ENCODE measurements at places on chromosomes 3 and 15. TPM values are rescaled to one million over a fixed set of nuclear protein-coding genes. Genes with fewer than 3 reads are reported as not detected.

The FGF12 gene
- total RNA-seq, result not detected

The IMPG2 gene
- total RNA-seq, result 2.6 TPM

The SAMD7 gene
- not detected for total RNA-seq

The LRTM1 gene
- not detected for total RNA-seq

The GOLGA6A gene
- total RNA-seq, result not detected

DNA sequence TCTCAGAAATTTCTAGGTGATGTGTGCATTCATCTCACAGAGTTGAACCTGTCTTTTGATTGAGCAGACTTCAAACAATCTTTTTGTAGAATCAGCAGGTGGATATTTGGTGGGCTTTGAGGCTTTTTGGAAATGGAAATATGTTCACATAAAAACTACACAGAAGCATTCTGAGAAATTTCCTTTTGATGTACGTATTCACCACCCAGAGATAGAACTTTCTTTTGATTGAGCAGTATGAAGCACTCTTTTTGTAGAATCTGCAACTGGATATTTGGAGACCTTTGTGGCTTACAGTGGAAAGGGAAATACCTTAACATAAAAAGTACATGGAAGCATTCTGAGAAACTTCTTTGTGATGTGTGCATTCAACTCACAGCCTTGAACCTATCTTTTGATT lies 3515.0 kb downstream of the GOLGA6L6 start:
- no peak for DNase-seq

DNA sequence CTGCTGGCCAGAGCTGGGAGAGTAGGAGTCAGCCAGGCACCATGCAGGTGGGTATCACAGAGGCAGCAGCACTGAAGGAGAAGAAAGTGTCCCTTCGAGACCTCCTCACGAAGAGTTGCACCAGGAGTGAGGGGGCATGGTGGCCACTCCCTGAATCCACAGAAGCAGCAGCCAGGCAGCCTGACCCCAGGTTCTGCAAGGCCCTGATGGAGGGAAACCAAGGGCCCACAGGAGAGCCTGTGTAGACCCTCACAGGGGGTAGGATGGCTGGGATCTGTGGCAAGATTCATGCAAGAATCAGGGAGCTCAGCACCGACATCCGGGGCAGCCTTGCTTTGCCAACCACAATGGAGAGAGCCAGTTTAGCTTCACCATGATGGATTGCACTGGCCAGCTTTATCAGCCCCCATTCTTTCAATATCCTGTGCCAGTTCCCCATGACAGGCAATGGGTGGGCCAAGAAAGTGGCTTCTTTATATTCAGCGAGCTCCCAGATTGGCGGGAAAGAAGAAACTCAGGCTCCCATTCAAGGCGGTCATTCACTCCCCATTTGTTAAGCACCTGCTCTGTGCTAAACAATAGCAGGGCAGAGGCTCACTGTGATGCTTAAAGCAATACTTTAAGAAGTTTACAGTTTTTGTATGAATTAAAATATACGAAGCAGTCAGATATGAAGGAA lies 33.5 kb upstream of the TBC1D21 start:
- DNase-seq, result no peak

DNA sequence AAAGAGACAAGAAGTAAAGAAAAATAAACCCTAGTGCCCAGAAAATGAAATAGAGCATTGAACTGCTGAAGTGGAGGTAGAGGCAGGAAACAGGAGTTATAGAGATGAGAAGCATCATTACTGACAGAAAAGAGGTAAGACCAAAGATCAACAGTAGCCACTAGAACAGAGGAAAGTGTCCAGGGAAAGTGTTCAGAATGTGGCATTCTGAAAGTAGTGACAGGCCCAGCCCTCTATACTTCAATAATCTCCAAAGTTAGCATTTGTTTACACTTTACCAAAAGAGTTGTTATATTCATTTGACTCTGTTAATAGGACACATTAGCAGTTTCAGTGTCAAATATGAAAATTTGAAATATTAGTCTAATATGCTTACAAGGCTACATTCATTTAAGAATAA lies 727.1 kb upstream of the NECTIN3 start:
- DNase-seq, result no peak

DNA sequence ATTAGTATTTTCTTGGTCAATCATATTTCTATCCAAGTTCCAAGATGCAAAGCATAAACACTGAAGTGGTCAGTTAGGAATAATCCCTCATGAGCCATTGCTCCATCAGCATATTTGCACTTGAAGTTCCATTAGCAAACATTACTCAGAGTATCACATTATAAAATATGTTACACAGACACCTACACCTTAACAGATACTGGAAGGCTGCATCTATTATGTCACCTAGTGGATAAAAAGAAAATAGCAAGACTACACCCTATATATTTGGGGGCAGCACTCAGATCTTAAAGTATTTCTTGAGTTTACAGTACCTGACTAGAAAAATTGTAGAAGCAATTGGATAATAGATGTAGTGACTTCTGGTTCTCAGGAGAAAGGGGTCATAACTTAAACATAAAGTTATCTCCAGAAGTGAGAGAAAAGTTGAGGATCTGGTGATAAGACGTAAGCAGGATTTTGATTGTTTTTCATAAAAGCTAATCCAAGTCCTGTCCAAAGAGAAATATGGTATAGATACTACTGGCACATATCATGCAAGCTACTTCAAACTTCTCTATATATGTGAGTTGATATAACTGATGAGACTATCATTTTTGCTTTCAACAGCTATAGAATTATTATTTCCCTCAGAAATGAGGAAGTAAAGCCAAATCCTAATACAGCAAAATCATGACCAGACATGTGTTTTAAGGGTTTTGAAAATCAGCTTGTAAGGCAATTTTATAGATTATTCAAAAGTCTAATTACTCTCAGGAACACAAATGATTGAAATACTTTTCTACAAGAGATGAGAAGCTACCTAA lies 422.2 kb downstream of the GBE1 start:
- DNase-seq, result no peak

- no peak for DNase-seq
These were observed 132.5 kb downstream of the DOCK3 start for GRCh38 chr3:50807266-50807665.

DNA sequence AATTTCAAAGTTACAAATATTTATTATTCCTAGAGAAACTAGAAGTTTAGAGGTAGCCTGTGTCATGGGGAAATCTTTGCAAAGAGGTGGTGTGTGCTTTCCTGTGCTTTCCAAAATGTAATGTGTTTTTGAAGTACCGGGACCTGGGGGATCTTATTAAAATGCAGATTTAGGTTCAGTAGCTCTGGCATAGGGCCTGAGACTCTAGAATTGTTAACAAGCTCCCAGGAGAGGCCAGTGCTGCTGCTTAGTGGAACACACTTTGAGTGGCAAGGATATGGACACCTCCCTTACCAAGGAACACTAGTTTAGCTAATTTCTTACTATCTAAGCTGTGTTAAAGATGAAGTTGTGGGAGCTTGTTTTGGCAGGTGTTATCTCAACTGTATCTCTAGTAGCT lies 428.9 kb downstream of the VGLL3 start:
- no peak for DNase-seq

DNA sequence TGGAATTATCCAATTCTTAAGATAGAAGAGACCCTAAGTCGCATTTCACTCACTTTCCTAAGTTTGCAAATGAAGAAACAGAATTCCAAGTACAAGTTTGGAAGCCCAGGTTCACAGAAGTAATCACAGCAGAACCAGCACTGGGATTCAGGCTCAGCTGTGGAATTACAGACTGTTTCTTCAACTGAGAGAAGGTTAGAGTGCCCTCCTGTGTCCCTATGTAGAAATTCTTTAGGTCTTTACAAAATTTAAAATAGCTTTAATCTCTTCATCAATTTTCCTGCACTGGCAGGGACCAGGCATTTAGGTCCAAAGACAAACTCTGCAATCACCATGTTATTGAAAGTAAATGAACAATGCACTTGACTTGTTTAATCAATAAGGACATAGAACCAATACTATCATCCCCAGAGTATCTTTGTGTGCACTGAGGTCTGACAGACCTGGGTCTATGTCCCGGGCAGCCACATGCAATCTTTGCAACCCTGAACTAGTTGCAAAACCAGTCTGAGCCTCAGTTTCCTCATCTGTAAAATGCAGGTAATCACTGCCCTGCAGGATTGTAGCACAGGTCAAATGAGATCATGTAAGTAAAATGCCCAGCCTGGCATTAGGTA lies 96.3 kb upstream of the ZBED2 start:
- DNase-seq, result no peak

GRCh38 chr3:125654526-125654925 lies 59.2 kb upstream of the OSBPL11 start:
- DNase-seq, result no peak

GRCh38 chr15:65085207-65085753 lies 8.7 kb downstream of the KBTBD13 start:
- no peak for DNase-seq

GRCh38 chr3:19012846-19013245 lies 135.5 kb upstream of the KCNH8 start:
- DNase-seq, result no peak

GRCh38 chr3:71104121-71104541 lies 479.4 kb downstream of the FOXP1 start:
- no peak for DNase-seq

DNA sequence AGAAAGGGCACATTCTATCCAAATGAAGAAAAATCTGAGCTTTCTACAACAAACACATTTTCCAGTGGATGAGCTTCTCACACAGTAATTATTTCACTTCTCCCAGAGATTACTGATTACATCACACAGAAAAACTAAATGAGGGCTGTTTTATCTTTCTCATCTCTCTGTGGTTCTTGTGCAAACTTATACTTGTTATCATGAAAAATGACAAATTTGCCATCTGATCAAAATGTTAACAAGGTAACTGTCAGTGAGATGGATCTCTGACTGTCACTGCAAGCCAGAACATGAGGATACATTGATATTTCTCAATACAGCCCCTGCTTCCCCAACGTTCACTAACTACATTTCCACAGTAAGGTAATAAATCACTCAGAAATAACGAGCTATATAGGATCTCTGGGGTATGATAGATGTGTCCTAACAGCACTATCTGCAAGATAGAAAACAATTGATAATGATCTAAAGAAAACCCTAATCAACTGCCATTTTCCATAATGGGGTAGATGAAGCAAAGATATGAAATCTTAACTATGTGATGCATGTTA lies 829.3 kb upstream of the CFAP20DC start:
- no peak for DNase-seq

- no peak for DNase-seq
These were observed 69.8 kb upstream of the GRM7 start for GRCh38 chr3:6791161-6791560.

GRCh38 chr15:40047415-40048210 lies 8.6 kb upstream of the SRP14 start:
- no peak for DNase-seq

DNA sequence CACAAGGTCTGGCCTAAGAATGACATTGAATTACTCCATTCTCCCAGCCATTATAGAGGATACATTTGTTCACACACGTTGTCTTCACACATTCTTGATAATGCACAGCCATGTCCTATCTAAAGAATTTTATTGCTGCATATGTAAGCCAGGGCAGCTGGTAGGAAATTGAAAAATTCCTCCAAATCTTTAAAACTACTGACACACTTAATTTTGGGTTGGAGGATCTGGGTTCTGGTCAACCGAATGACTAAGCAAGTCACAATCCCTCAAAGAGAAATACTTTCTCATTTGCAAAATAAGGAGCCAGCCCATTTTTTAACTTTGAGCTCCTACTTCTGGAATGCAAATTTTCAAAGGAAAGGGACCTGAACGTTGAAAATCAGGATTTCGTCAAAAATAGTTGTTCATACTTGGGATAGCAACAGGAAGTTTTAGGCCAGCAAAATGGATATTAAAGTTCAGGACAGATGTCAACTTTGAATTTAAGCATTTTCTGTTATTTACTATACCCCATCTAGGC lies 638.3 kb downstream of the NTRK3 start:
- no peak for DNase-seq

- DNase-seq, result no peak
These were observed 100.8 kb upstream of the ABHD17C start for GRCh38 chr15:80594091-80594889.

DNA sequence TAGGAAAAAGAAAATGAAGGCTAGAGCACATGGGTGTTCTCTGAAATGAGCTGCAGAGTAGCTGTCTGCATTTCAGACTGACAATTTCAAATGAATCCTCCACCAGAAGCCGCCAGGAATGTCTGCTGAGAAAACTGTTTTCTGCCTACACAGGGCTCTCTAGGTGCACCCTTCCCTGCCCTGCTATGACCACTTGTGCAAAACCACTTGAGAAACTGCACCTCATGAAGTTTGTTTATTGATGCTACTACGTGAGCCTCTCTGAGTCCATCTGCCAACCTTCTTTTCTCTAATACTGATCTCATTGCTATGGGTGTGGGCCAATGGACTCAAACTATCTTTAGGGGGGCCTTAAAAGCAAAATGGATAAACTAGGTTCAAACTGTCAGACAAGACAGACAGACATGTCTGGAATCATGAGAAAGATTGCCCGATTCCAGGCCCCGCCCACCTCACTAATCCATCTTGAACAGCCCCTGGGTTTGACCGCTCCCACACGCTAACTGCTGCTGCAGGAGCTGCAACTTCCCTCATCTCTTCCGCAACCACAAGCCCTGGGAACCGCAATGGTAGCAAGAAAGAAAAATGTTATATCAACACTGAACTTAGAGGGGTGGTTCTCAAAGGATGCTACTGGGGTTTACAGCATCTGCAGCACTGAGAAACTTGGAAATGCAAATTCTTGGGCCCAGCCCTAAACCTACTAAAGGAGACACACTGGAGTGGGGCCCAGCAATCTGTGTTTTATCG lies 9.0 kb upstream of the CD47 start:
- DNase-seq, result no peak

- DNase-seq, result no peak
These were observed 13.8 kb upstream of the PLA2G4D start for GRCh38 chr15:42108189-42108588.

DNA sequence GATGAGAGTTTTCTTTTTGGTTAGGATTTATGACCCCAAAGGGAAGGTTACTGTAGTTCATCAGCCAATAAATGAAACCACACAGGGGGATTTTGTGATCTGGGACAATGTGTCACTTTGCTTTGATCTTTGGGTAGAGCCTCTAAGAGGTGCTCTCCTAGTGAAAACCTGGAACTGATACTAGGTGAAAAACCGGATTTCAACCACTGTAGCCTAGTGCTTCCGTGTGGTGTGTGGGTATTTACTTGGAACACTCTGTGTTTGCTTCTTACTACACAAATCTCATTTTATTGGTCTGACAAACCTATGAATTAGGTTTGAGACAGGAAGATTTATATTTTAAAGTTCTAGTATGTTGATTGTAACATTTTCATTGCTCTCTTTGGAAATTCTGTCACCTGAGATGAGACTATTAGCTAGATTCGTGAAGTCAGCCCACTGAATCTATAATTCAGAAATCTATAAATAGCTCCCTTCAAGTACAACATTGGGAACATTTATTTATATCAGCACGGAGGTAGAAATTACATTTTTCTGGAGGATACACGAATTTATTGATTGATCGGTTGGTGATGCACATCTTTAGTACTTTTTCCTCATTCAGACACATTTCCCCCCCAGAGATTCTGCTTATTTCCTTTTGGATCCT lies 119.8 kb downstream of the AKAP13 start:
- DNase-seq, result no peak

Measured in uterus (tissue), 4 donors.